ENCODE measurements at places on chromosomes 7 and 10.

- no peak for DNase-seq
These were observed 27.4 kb upstream of the CAPZA2 start for GRCh38 chr7:116834815-116835504.

GRCh38 chr7:152987656-152988055, 228.1 kb downstream of the ACTR3B start:
- DNase-seq, result no peak

GRCh38 chr10:131427901-131428300, 116.4 kb upstream of the TCERG1L start:
- DNase-seq, result no peak

DNA sequence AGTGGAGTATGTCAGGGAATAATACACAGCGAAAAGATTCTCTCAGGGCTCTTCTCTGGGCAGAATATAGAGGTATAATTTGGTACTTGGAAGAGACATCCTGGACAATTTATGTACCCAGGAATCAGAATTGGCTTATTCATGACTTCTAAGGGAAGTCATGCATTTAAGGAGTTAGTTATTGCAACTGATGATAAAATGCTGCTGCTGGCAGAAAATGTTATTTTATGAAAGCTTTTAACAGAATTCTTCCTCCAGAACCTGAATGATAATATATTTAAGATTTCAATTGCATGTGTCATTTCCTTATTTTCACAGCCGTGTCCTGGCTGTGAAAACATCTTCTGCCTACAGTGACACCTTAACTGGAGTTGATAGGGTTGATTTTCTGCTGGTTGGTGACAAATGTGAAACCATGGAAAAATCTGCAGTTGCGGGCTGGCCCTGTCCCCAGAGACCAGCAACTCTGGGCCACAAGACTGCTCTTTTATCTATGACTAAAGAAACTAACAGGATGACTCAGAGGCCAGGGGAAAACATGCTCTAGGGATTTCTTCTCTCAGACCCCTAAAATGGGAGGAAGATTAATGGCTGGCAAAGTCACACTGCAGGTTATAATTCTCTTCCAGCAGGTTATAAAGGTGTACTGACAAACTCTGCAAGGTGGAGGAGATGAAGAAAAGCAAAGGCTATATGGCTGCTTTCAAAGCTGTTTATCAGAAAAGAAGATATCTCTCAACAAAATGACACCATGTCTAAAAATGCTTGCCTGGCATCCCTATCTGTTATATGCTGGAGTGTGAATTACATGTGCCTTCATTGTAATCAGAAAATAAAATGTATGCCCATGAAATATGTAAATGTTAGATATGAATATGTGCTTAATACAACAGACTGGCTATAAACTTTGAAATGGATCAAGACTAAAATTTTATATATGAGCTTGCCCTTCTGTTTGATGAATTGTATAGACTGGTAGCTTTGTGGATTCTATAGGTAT, 12.1 kb upstream of the TRUB1 start:
- peak; percentile 25 for DNase-seq

- DNase-seq, result no peak
These were observed 99.7 kb upstream of the PPIF start for GRCh38 chr10:79247373-79248137.

DNA sequence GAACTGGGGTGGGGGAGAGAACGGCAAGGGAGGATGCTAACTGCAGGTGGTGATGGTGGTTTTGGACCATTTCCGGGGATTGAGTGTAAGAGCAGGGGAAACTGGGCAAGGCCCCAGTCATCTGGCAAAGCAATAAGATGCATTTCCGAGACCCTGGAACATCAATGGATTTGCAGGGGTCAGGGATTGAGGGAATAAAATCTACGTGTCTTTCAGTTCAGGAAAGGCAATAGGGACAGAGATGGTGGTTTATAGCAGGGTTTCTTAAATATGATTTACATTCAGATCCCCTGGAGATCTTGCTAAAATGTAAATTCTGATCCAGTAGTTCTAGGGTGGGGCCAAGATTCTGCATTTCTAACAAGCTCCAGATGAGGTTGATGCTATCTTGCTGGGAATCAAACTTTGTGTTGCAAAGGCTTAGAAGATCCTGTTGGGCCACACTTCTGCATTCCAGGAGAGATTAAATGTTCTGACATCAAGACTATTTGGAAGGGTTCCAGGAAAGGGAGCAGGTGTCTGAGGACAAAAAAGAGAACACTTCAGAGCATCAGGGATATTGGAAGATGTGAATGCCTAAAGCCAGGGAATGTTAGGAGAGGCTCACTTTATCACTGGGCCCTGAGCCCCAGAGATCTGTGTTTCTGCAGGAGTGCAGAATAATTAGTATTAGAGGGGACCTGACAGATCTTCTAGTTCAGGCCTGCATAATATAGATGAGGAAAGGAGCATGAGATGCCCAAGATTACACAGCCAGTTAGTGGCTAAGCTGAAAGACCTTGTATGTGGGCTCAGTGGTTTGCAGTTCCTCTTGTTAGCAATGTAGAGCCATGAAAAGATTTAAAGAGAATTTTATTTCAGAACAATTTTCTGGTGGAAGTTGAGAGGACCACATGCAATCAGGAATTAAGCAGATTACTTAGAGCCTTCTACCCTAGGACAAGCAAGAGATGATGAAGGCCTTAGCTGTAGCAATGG, 32.4 kb downstream of the BLNK start:
- DNase-seq, result no peak

GRCh38 chr10:127046975-127047877, 142.0 kb downstream of the DOCK1 start:
- DNase-seq, result no peak
